ENCODE measurements at places on chromosomes 2 and 18.

- DNase-seq: no peak
These were observed 44.3 kb downstream of the MYCN start for GRCh38 chr2:15984368-15985255.

DNA sequence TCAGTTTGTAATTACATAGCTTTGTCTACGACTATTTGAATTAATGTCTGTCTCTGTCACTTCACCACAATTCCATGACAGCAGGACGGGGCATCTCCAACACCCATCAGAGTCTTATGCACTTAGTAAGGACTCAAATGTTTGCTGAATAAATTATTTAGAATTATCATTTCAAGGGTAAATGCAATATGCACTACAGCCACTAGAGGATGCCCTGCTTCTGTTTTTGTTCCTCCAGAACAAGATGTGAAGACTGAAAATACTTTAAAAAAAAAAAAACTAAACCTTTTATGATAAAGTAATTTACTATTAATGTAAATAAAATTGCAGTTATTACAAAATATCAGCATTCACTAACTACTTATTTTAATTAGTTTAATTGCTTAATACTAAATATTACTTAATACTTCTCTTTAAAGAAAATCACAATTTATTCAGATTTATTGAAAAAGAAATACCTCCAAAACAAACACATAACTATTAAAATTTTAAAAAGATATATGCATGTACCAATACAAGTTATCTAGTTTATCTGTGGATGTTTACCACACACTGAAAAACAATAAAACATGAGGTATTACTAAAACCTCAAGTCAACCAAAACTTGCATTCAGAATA lies 3.2 kb downstream of the PIGN start:
- DNase-seq: peak; percentile 27

DNA sequence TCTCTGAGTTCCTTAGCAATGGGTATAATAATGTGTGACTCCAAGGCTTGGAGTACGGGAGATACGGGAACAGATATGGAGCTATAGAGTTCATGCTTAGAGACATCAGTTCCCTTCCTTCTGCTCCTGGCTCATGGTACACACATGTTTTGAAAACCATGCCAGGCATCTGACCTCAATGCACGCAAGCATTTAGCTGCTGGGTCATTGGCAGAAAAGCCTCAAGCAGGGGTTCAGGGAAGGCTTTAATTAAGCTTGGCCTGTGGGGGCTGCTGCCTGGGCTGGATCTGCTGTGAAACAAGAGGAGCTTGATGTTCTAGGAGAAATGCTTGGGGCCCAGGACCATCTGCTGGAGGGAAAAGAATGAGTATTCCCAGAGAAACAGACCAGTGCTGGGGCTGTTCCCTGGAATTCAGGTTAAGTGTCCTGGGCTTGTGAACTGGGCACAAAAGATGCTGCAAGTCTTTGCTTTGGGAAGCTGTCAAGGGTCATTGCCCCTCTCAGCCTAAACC lies 3.2 kb downstream of the ALLC start:
- no peak for DNase-seq

DNA sequence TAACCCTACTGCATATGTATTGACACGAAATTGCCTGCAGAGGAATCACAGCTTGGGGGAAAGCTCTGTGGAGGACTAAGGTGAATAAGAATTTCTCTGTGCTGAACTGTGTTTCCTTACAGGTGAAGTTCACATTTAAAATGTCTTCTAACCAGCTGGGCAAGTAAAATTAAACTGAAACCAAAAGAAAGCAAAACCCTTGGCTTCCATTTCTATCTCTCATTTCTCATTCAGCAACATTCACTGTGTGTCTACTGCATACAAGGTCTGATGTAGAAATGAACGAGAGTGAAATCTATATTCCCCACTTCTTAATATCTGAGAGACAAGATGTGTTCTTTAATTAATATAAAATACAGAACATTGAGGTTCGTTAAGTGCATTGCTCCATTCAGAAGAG lies 397.3 kb downstream of the SOX11 start:
- no peak for DNase-seq

DNA sequence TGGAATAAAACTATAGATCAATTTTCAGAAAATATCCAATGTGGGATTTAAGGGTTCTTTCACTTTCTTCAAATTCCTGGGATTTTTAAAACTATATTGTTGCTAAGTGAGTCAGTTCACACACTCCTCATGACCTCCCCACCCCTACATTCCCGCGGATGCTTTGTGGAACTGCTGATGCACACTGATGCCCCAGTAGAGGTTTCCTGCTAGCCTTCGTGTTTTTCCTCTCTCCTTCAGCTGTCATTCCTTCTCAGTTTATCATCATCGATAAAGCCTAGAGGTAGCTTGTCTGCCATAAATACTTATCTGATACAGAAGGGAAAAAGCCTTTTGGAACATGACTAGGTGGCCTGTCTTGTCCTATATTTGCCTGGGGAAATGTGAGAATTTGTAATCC lies 67.4 kb upstream of the GALNT5 start:
- no peak for DNase-seq

DNA sequence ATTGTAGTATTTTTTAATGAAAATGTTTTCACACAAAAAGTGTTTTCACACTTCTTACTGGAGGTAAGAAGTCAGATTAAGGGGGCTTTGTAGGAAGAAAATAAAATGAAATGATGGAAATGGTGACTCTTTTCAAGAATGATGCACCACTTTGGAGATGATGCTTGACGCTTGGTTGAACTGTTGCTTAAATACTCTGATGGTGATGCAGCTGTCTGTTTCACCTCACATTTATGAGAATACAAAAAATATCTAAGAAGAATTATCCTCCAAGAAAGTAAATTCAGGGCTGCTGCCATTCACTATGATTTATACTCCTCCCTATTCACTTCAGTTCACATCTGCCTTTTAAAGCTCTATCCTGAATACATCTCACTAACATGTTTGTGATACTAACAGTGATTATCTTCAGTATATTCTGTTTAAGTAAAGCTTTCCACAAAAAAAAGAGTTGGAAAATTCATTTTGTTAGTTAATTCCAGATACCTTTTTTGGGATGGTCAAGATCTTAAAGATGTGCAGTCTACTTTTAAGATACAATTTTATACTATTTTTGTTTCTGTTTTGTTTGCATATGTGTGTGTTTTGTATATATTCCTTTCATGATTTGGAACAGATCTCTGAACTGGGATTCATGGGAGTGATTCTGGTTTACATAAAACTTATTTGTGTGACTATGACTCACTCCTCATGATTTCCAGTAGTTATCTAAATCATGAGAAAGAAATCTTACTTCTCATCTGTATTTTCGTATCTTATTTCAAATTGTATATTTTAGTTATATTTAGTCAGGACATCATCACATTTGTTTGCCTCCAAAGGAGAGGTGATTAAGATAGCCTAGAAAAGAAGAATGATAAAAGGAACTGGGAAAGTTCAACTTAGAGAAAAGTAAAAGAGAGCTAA lies 53.1 kb downstream of the SLC39A10 start:
- no peak for DNase-seq

DNA sequence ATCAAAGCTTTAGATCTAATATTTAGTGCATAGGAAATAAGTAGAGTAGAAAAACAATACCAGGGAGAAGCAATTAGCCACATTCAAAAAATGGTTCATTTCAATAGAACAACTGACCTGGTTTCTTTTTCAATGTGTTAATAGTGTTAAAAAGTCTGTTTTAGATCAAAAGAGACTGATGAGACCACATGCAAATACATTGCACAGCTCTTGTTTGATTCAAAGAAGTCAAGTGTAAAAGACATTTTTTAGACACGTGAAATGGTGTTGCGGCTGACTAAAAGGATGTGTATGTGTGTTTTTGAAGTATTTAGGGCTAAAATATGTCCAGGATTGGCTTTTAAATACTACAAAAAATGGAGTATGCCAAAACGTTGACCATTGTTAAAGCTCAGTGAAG lies 1.2 kb upstream of the AOX1 start:
- no peak for DNase-seq

- no peak for DNase-seq
These were observed 620.6 kb downstream of the GALR1 start for GRCh38 chr18:77870199-77870598.

DNA sequence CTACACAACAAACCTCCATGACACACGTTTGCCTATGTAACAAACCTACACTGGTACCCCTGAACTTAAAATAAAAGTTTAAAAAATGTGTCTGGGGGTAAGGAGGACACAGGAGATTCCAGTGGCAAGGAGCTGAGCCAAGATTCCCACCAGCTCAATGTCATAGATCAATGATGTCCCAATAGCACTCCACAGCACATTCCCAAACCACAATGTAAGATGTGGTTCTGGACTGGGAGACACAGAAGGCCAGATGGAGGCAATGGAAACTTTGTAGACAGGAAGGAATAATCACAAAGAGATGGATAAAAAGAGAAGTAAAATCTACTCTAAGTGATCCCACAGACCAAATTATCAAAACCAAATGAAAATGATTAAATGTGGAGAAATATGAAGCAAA lies 312.4 kb upstream of the SOX11 start:
- no peak for DNase-seq

- no peak for DNase-seq
These were observed 196.9 kb upstream of the CWC22 start for GRCh38 chr2:180203972-180204371.

DNA sequence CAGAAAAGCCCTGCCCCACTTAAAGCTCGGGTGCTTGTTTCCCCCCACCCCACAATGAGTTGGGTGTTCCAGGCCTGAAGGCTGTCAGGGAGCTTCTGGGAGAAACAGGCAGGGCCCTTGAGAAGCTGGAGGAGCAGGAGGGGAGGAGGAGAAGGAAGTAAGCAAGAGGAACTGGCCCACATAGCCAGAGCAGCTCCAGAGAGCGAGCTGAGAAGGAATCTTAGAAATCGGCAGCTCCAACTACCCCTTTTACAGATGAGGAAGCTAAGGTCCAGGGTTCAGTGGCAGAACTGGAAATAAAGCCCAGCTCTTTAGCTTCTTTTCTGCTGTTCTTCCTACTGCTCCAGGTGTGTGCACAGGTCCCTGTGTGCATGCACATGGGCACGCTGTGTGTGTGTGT lies 12.7 kb upstream of the KCNK3 start:
- no peak for DNase-seq

DNA sequence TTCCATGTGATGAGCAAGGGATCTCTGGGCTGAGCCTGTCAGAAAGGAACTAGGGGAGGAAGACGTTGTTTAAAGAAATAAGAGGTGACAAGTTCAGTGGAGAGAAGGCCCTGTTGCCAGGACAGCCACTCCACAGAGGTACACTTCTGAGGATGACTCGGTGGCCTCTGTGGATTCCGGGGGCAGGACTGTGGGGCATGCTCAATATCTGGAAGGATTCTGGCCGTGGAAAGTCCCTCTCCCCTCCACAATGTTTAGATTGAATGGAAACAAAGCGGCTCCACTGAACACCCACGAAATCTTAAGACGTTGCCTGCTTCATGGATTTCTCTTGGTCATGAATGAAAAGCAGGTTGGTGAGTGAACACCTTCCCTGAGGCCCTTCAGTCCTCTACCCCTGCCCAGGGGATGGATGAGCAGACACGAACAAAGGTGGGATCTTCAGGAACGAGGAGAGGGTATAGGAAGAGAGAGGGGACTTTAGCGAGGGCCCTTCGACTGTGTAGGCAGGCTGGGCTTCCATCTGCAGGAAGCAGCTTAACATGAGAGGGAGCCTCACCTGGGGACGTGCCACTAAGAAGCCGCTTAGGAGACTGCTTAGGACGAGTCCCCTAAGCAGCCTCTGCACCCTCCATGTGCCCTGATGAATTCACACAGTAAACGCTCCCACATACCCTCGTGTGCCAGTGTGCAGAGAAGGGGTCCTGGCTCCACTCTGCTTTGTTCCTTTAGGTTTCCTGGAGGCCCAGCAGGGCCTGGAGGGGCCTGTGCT lies 1.9 kb downstream of the NTSR2 start:
- DNase-seq: no peak

DNA sequence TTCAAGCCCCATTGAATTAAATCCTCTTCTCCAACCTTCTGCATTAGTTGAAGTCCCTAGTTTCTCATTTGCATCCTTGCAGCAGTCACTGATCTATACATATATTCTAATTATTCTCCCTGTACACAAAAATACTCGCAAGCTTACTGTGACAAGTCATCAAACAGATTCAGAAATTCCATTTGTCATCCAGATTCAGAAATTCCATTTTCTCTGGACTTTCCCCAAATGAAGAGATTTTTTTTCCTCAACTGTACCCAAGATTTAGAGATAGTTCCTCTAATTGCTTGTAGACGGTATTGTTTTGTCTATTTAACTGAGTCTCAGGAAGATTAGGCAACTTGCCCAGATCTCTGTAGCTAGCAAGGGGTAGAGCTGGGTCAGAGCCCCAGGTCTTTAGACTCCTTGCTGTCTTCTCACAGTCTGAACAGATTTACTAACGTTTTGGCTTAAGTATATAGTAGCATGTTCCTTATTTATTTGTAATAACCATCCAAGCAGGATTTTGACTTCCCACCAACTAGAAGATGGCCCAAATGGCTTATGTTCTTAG lies 34.2 kb downstream of the RAB12 start:
- DNase-seq: no peak

DNA sequence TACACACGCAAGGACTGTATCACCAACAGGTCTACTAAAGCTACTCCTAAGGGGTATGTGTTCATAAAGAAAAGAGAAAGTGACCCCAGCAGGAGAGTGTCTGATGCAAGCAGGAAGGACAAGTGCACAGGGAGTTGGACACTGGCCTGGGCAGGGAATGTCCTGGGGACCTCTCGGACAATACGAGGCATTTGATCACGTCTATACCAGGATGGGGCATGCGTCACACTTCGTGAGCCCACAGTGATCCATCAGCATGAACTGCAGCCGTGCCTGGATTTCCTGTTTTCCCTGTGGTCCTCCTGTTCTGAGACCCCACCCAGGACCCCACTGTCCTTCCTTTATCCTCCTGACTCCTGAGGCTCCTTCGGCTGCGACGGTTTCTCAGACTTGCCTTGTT lies 113.9 kb downstream of the HDAC4 start:
- DNase-seq: no peak

- no peak for DNase-seq
These were observed 201.0 kb downstream of the SMAD7 start for GRCh38 chr18:48749768-48750167.

- DNase-seq: no peak
These were observed 61.8 kb downstream of the RTP5 start for GRCh38 chr2:241931084-241931975.

GRCh38 chr2:36912695-36913094 lies 53.6 kb downstream of the STRN start:
- no peak for DNase-seq

DNA sequence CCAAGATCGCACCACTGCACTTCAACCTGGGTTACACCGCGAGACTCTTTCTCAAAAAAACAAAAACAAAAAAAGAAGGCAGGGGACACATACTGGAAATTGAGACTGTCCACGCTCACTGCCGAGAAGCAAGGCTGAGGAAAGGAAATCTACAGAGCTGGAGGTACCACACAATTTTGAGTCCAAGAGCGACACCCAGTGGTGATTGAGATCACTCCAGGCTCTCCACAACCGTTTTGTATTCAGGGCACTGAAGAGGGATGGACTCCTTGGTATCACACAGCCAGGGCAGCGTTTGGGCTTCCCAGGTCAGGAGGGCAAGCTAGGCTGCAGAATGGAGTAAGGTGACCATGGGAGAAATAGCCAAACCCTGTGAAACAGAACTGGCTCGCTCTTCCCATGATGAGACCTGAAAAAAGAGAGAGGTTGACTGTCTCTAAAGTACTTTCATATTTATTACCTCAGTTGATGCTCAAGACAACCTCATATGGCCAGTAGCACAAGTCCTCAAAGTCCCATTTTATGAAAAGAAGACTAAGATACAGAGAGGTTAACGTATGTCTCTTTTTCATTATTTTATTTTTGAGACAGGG lies 74.5 kb upstream of the YPEL5 start:
- DNase-seq: peak; percentile 49

GRCh38 chr18:79912994-79913831 lies 38.2 kb downstream of the SLC66A2 start:
- DNase-seq: no peak

- no peak for DNase-seq
These were observed 4.7 kb upstream of the IL36G start for GRCh38 chr2:112973156-112973555.
